Muscle of leg (tissue), 16 donors: ENCODE measurements at places on chromosomes 5 and 9. TPM values are rescaled to one million over a fixed set of nuclear protein-coding genes. Genes with fewer than 3 reads are reported as not detected.
A peak's percentile ranks its signal among the peaks of the same experiment; 100 is the strongest.

Gene BNC2
- total RNA-seq, result 24.0 TPM

Gene SPINK6
- not detected for total RNA-seq

GRCh38 chr5:134798468-134798867, 39.9 kb downstream of the DDX46 start:
- no peak overlapping the region for H3K4me3 ChIP-seq
- DNase-seq, result no peak
- peaks cover 54% of the 10 kb centered on the region for H3K36me3 ChIP-seq
- no peaks in the 10 kb centered on the region for H3K4me1 ChIP-seq
- no peaks in the 10 kb centered on the region for H3K27me3 ChIP-seq
- H3K27ac ChIP-seq, result no peak overlapping the region

Gene NEUROG1
- total RNA-seq, result not detected

- H3K36me3 ChIP-seq, result no peaks in the 10 kb centered on the region
- peaks cover 9% of the 10 kb centered on the region for H3K4me1 ChIP-seq
- no peak overlapping the region for H3K27ac ChIP-seq
- H3K27me3 ChIP-seq, result peaks cover 17% of the 10 kb centered on the region
Observed at GRCh38 chr9:135376511-135377265, 102.9 kb upstream of the PPP1R26 start.

DNA sequence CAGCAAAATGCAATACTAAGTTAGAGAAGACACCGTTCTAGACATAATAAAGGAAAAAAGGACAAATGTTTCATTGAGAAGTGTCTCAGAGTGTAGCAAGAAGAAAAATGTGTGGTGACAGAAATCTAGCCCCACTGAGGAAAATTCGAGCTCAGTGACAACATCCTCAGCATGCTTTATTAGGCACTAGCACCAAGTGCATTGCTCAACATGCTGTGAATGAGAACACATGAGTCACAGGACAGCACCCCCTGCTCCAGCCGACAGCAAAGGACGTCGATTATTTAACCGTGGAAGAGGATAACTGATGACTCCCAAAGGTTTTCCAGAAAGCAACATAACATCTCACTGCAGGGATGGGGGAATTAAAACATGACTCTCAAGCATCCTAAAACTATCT, 182.7 kb downstream of the GNAQ start:
- no peaks in the 10 kb centered on the region for H3K36me3 ChIP-seq
- H3K4me1 ChIP-seq, result peaks cover 3% of the 10 kb centered on the region
- peak; percentile 59 for DNase-seq

Gene ZBTB6
- total RNA-seq, result 9.0 TPM

Gene FAM221B
- total RNA-seq, result not detected

- no peaks in the 10 kb centered on the region for H3K27me3 ChIP-seq
- peaks cover 8% of the 10 kb centered on the region for H3K4me1 ChIP-seq
- H3K4me3 ChIP-seq, result no peak overlapping the region
- H3K36me3 ChIP-seq, result no peaks in the 10 kb centered on the region
- H3K27ac ChIP-seq, result no peak overlapping the region
Observed at GRCh38 chr9:71643330-71643729, 125.0 kb downstream of the CEMIP2 start.

GRCh38 chr9:73923796-73924195, 573.3 kb upstream of the RORB start:
- no peak overlapping the region for H3K4me3 ChIP-seq
- H3K4me1 ChIP-seq, result no peaks in the 10 kb centered on the region
- H3K27ac ChIP-seq, result no peak overlapping the region
- no peaks in the 10 kb centered on the region for H3K36me3 ChIP-seq
- no peaks in the 10 kb centered on the region for H3K27me3 ChIP-seq
- no peak for DNase-seq

Gene PCDHA9
- total RNA-seq, result 0.04 TPM

- H3K36me3 ChIP-seq, result no peaks in the 10 kb centered on the region
- H3K27me3 ChIP-seq, result no peaks in the 10 kb centered on the region
- H3K4me3 ChIP-seq, result peak overlapping the region; percentile 70
- peak; percentile 96 for DNase-seq
Observed at GRCh38 chr9:107638521-107639310, 149.1 kb upstream of the KLF4 start.

Gene C8G
- total RNA-seq, result 0.58 TPM

- peaks cover 5% of the 10 kb centered on the region for H3K4me1 ChIP-seq
- H3K36me3 ChIP-seq, result no peaks in the 10 kb centered on the region
- H3K4me3 ChIP-seq, result no peak overlapping the region
- DNase-seq, result no peak
- no peak overlapping the region for H3K27ac ChIP-seq
- peaks cover 27% of the 10 kb centered on the region for H3K27me3 ChIP-seq
Observed at GRCh38 chr9:109493648-109494047, 4.5 kb downstream of the PTPN3 start.

GRCh38 chr9:6270896-6271295, 55.3 kb downstream of the IL33 start:
- no peak overlapping the region for H3K4me3 ChIP-seq
- H3K4me1 ChIP-seq, result no peaks in the 10 kb centered on the region
- no peaks in the 10 kb centered on the region for H3K27me3 ChIP-seq
- H3K27ac ChIP-seq, result no peak overlapping the region

DNA sequence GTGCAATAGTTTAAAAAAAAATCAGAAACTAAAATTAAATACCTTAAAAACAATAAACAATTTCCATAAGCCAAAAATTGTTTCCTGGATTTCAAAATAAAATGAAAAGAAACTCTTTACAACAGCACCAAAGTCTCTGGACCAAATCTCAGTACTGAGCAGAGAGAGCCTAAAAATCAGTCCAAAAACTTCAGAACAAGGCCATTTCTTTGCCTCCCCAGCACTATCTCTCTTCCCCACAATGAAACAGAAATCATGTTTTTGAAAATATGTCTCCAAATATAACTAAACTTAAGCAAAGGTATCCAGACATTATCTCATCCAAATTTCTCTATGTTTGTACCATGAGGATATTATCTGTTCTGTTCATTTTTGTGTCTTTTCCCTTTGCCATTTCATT, 1.0 kb downstream of the FREM1 start:
- H3K27ac ChIP-seq, result peak overlapping the region; percentile 86
- no peaks in the 10 kb centered on the region for H3K27me3 ChIP-seq
- DNase-seq, result peak; percentile 39
- no peaks in the 10 kb centered on the region for H3K36me3 ChIP-seq
- peaks cover 23% of the 10 kb centered on the region for H3K4me1 ChIP-seq

Gene ZNF300
- total RNA-seq, result 11.0 TPM

DNA sequence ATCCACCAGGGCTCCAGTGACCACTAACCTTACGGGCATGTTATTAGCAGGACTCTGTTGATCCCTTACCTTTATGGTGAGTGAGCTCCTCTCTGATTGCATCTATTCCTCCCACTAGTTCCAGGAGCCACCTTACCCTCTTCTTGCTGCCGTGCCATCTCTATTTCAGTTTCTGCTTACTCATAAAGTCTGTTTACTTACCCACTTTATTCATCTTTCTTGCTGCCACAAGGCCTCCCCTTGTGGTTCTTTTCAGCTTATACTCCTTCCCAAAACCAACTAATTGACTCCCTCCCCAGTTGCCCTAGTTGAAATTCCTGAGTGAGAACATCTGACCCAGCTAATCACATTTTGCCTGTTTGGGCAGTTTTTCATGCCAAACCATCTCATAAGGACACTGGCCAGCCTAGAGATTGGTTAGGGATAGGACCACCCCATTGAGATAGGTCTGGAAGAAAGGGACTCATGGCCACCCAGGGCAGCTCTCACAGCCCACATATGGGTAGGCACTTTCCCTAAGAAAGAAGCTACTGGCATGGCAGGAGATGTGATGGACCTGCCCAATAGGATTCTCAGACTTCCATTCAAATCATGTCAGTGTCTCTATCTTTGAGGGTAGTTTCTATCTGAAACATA, 412.7 kb downstream of the EFNA5 start:
- DNase-seq, result no peak
- no peaks in the 10 kb centered on the region for H3K27me3 ChIP-seq

DNA sequence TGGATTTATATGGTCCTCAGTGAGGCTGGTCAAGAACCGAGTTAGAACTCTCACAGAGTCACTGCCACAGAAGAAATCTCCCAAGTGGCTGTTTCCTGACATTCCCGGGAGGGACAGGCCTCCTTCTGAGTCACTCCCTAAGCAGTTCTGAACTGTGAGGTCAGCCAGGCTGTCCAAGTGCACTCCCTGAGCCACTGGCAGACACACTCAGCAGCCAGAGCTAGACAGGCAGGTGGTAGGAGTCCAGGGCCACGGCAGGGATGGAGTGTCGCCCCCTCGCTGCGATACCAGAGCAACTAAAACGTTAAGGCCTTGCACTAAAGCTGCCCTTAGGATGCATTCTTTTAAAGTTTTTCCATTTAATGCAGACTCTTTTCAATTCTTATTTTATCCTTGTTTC, 3.4 kb downstream of the IL4 start:
- no peak for DNase-seq
- no peak overlapping the region for H3K4me3 ChIP-seq
- H3K27ac ChIP-seq, result no peak overlapping the region
- H3K27me3 ChIP-seq, result no peaks in the 10 kb centered on the region

GRCh38 chr5:133340822-133341221, 271.5 kb downstream of the FSTL4 start:
- no peak for DNase-seq
- H3K27ac ChIP-seq, result no peak overlapping the region
- no peaks in the 10 kb centered on the region for H3K27me3 ChIP-seq
- H3K4me3 ChIP-seq, result no peak overlapping the region
- H3K36me3 ChIP-seq, result no peaks in the 10 kb centered on the region
- H3K4me1 ChIP-seq, result peaks cover 11% of the 10 kb centered on the region

Gene LHX3
- total RNA-seq, result not detected

Gene TAS2R1
- total RNA-seq, result not detected

Gene ADCY2
- 17.5 TPM for total RNA-seq

DNA sequence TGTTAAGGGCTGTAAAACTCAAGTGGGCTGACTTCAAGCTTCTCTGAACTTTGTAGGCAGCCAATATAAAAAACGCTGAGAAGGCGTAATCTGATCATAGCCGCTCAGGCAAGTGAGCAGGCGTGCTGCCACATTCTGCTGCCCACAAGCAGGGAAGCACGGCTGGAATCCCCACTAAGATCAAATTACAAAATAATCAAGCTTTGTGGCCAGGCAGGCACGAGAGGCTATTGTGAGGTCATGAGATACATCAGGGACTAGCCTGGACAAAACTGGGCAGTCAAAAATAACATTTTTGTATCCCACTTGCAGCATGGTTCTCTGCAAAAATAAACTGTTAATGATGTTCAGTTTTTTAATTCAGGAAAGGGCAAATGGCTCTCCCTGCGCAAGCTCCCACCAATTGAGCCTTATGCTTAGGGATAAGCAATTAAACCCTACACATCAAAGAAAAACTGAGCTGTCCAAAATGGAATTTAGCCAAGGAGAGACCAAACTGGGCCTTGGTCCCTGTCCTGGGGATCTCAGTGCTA, 64.0 kb downstream of the POU5F2 start:
- no peaks in the 10 kb centered on the region for H3K27me3 ChIP-seq
- no peak overlapping the region for H3K4me3 ChIP-seq
- DNase-seq, result peak; percentile 83
- H3K4me1 ChIP-seq, result peaks cover 8% of the 10 kb centered on the region
- H3K36me3 ChIP-seq, result no peaks in the 10 kb centered on the region

- H3K4me1 ChIP-seq, result peaks cover 8% of the 10 kb centered on the region
- no peak overlapping the region for H3K27ac ChIP-seq
- H3K4me3 ChIP-seq, result no peak overlapping the region
- H3K27me3 ChIP-seq, result no peaks in the 10 kb centered on the region
Observed at GRCh38 chr5:73909474-73909873, 283.5 kb downstream of the ARHGEF28 start.

- no peak overlapping the region for H3K4me3 ChIP-seq
- no peaks in the 10 kb centered on the region for H3K36me3 ChIP-seq
- peaks cover 2% of the 10 kb centered on the region for H3K27me3 ChIP-seq
- H3K27ac ChIP-seq, result no peak overlapping the region
- peaks cover 29% of the 10 kb centered on the region for H3K4me1 ChIP-seq
- DNase-seq, result no peak
Observed at GRCh38 chr5:142385194-142385593, 60.4 kb upstream of the SPRY4 start.

DNA sequence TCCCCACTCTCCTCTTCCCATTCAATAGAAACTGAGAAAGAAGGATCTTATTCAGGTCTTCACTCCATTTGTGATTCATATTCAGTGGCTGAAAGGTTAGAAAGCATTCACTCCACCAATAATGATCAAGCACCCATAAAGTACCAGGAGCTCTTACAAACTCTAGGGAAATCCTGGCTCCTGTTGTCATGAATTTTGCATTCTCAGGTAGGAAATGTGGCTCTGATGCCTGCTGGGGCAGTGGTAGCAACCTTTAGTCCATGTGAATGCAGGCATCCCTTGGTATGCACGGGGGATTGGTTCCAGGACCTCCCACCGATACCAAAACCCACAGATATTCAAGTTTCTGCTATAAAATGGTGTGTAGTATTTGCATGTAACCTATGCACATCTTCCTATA, 3.6 kb upstream of the RORB start:
- DNase-seq, result no peak
- H3K27me3 ChIP-seq, result peaks cover 25% of the 10 kb centered on the region
- no peak overlapping the region for H3K27ac ChIP-seq
- H3K4me3 ChIP-seq, result no peak overlapping the region

- H3K36me3 ChIP-seq, result no peaks in the 10 kb centered on the region
- peaks cover 5% of the 10 kb centered on the region for H3K4me1 ChIP-seq
- no peak overlapping the region for H3K4me3 ChIP-seq
- H3K27me3 ChIP-seq, result no peaks in the 10 kb centered on the region
Observed at GRCh38 chr9:111016016-111016415, 22.3 kb downstream of the LPAR1 start.

DNA sequence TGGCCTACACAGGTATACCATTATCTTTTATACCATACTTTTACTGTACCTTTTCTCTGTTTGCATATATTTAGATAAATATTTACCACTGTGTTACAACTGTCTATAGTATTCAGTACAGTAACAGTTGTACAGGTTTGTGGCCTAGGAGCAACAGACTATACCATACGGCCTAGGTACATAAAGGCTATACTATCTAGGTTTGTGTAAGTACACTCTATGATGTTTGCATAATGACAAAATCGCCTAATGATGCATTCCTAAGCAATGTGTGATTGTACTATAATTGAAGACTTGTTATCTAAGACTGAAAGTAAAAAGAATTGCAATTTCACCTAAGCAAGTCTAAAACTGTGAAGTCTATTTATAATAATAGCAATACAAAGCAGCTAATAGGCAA, 3.9 kb downstream of the C9orf72 start:
- peaks cover 10% of the 10 kb centered on the region for H3K4me1 ChIP-seq
- H3K27me3 ChIP-seq, result no peaks in the 10 kb centered on the region
- DNase-seq, result no peak
- H3K27ac ChIP-seq, result no peak overlapping the region
- H3K4me3 ChIP-seq, result no peak overlapping the region

GRCh38 chr9:116099821-116100220, 53.8 kb upstream of the PAPPA start:
- H3K4me3 ChIP-seq, result no peak overlapping the region
- no peaks in the 10 kb centered on the region for H3K27me3 ChIP-seq
- H3K36me3 ChIP-seq, result no peaks in the 10 kb centered on the region
- H3K27ac ChIP-seq, result no peak overlapping the region

- H3K36me3 ChIP-seq, result no peaks in the 10 kb centered on the region
- no peaks in the 10 kb centered on the region for H3K27me3 ChIP-seq
- H3K27ac ChIP-seq, result no peak overlapping the region
Observed at GRCh38 chr9:81414836-81415235, 274.5 kb downstream of the TLE1 start.

GRCh38 chr9:134944351-134944802, 26.7 kb upstream of the FCN1 start:
- peaks cover 24% of the 10 kb centered on the region for H3K27me3 ChIP-seq
- H3K27ac ChIP-seq, result no peak overlapping the region
- no peaks in the 10 kb centered on the region for H3K36me3 ChIP-seq
- DNase-seq, result peak; percentile 68
- H3K4me1 ChIP-seq, result peaks cover 26% of the 10 kb centered on the region

GRCh38 chr5:172611913-172612312, 29.1 kb upstream of the NEURL1B start:
- H3K27ac ChIP-seq, result no peak overlapping the region
- peaks cover 8% of the 10 kb centered on the region for H3K4me1 ChIP-seq
- H3K27me3 ChIP-seq, result no peaks in the 10 kb centered on the region
- no peaks in the 10 kb centered on the region for H3K36me3 ChIP-seq
- H3K4me3 ChIP-seq, result no peak overlapping the region

Gene CCL27
- 0.31 TPM for total RNA-seq

Gene SVEP1
- total RNA-seq, result 28.5 TPM
